ENCODE measurements at places on chromosomes 6 and 20. TPM values are rescaled to one million over a fixed set of nuclear protein-coding genes. Genes with fewer than 3 reads are reported as not detected.

GRCh38 chr6:292506-293192 lies 362 bp downstream of the DUSP22 start:
- peak; percentile 62 for ATAC-seq

Gene TGM6
- not detected for total RNA-seq

- ATAC-seq: no peak
These were observed 18.4 kb downstream of the PDE7B start for GRCh38 chr6:135869857-135870256.

DNA sequence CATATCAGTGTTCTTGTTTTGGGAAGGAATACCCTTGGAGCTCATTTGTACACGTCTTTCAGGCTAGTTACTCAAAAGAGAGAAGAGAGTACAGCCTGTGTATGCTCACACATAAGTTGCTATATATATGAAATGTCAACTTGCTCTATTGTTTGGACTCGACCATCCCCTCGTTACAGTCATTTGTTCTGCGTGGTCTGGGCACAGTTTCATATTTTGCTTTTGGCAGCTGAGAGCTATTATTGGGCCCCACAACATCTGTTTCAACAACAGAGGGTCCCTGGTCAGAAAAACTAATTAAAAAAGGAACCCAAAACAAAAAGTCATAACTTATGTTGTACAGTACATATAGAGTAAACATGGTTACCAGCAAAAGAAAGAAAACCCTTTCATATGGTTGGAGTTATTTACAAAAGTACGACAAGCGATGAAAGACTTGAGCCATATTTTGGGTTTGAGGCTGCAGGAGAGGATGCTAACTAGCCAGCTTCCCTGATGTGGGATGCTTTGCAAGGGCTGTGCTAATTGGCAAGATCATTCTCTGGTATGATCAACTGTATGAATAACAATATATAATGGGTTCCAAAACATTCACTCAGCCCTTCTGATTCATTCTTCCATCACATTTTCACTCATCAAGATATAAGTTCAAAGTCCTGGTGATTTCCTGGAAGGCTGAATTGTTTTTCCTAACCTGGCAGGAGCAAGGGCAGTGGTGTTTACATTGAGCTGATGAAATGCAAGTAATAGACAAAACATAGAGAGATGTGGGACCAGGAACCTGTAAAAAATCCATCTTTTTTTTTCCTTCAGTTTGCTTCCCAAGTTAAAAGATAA lies 137.9 kb downstream of the RPS12 start:
- no peak for ATAC-seq

GRCh38 chr20:10219452-10219791 lies 792 bp downstream of the SNAP25 start:
- peak; percentile 90 for ATAC-seq

GRCh38 chr6:121439926-121440325 lies 4.5 kb downstream of the GJA1 start:
- no peak for ATAC-seq

Gene GNL1
- 32.5 TPM for total RNA-seq

Measured in esophagus mucosa (tissue), 1 donor.